Hematopoietic multipotent progenitor cell treated with erythropoietin and hydrocortisone succinate and interleukin-3 and kit ligand, for 15 days (in vitro differentiated cells): ENCODE measurements at places on chromosomes 3 and 15.

GRCh38 chr15:90080458-90080755 lies 21.9 kb downstream of the IDH2 start:
- DNase-seq, result no peak

DNA sequence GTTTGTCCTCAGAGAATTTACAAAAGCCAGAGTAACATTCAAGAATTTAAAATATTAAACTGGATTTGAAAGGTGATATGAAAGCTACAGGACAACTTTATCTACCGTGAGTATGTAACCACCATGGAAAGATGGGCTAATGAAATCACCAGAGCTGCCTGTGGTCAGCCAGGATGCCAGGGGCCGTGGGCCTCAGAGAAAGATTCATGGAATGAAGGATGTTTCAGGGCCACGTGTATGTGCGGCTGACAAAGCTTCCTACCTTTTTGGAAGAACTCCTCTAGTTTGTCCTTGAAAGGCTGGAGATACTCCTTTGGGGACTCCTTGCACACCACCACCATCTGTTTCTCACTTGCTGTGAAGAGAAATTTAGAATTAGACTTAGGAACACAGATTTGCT lies 138.9 kb downstream of the GREM1 start:
- no peak for DNase-seq

- no peak for DNase-seq
Measured at GRCh38 chr15:49438962-49439631, 16.1 kb downstream of the FGF7 start.

DNA sequence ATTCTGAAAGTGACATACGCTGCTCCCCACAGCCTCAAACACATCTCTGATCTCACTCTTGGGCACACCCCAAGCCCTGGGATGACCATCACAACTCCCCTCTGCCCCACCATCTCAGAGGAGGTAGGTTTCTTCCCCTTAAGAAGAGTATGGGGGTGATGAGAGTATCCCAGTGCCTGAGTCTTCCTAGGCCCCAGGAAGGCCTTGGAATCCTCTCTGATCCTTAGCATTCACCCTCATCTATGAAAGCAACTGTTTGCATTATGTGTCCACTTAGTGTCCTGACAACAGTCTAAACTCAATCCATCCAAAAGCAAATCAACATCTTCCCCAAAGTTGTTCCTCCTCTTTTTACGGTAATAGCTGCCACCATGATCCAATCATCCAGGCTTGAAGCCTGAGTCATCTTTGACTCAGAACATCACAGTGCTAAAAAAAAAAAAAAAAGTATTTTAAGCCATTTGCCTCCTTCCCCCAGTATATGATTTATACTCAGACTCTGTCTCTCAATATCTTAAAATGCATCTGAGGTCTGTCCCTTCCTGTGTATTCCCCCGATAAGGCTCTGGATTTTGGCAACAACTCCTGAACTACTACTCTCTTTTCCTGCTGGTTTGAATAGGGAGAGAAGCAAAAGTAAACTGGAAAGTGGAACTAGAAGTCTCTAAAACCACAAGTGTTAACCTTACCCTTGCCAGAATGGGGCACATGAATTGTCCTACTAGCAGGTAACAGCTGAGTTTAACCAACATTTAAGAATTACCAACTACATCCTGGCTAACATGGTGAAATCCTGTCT lies 22.5 kb downstream of the POPDC2 start:
- DNase-seq, result no peak

GRCh38 chr3:67654844-67655177 lies 399 bp upstream of the SUCLG2 start:
- peak; percentile 6 for DNase-seq
